KG1 (cell line): ENCODE measurements at places on chromosomes 12 and 14.

DNA sequence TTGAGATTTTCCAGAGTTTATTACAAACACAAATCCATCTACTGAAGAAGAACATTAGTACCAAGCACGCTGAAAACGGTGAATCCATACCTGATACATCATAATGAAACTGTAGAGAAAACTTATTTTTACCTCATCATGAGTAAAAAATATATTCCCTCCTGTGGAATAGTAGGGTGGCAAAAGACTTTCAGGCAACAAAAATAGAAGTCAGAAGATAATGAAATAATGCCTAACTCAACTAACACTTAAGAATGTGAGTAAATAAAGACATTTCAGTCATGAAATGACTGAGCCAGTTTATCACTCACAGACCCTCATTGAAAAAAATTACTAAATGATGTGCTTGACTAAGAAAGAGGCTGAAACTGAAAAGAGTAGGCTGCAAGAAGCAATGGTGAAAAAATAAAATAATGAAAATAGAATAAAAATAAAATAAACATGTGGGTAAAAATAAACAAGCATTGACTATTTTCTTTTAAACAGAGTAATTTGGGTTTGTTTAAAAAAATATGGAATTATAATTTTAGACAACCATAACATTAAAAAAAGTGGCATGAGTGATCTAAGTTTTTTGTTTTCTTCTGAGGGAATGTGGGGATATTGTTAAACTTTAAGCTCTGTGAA is 148.6 kb downstream of the ASCL1 start:
- DNase-seq: no peak

GRCh38 chr12:84161296-84161695 is 751.3 kb downstream of the SLC6A15 start:
- no peak for DNase-seq

GRCh38 chr12:132873724-132874123 is 13.7 kb downstream of the CHFR start:
- no peak for DNase-seq

DNA sequence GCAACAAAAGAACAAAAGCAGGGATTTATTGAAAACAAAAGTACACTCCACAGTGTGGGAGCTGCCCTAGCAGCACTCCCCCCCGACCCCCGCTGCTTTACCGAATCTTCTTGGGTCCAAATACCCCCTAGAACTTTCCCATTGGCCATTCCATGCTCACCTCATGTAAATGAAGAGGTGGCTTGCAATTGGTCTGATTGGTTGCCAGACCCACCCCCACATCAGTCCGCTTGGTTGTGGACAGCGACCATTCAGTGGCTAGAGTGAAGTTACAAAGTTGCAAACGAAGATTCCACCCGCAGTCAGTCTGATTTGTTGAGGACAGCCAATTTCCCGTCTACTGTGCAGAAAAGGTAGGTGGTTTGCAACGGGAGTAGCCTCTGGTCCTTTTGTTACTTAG is 3.9 kb downstream of the STYX start:
- DNase-seq: no peak

DNA sequence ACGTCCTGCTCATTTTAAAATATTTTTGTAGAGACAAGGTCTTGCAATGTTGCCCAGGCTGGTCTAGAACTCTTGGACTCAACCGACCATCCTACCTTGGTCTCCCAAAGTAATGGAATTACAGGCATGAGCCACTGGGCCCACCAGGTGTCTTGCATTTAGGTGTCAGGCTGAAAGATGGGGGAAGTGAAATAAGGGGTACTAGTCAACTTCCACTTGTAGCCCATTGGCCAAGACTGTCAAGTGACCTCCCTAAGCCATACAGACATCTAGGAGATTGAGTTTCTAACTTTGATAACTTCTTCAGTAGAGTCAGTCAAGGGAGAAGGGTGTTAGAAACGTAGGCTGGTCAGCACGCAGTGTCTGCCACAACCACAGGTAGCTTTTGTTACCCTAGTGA is 32.0 kb downstream of the ARF6 start:
- DNase-seq: no peak

DNA sequence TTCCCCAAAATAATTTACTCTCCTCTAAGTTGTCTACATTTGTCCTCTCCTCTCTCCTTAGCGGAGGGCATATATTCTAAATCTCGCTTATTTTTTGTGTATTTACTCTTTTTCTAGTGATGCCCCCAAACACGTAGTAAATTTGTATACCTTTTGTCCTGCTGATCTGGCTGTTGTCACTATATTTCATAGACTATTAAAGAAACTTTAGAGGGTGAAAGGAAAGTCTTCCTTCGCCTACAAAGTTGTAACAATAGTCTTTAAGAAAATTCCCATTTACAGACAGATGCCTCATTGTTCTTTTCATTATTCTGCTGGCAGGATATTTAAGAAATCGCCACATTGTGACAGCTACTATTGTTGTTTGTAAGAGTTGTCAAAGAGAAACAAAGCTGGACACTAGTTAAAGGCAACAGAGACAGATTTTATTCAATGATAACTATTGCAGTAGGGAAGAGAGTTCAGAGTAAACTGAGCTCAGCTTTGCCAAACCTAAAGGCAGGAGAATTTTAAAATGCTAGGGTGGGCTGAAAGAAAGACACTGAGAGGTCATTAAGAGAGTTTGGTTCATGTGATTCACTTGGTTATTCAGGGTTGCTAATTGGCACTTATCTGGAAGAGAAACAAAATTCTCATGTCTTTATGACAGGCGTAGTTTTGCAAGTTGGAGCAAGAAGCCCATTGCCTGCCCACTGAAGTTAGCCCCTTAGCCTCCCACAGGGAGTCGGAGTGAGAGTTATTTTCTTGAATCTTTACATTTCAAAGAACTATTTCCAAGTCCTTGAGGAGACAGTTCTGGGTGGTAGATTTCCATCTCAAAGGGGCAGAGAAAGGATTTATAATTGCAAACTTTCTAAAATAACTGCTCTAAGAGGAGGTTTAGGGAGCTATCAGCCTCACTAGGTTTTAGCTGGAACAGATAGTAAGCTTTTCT is 1272.5 kb upstream of the SEL1L start:
- DNase-seq: no peak

GRCh38 chr12:130026608-130027176 is 122.9 kb upstream of the TMEM132D start:
- no peak for DNase-seq

DNA sequence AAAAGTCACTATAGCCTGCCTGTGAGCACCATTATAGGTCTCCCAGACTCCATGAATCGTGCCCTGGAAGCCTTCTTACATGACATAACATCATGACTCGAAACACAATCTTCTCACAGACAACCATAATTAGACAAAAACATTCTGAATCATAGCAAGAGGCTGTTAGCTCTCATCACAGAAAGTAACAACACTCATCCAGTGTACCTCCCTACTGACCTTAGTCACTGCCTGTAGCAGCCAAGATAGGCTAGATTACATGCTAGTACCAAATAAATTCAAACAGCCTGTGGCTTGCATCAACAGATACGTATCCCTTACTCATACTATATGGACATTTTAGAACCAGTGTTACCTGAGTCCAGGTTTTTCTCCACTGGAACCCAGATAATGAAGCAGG is 663.8 kb upstream of the FOXG1 start:
- DNase-seq: no peak

GRCh38 chr14:55317542-55318306 is 46.5 kb downstream of the FBXO34 start:
- no peak for DNase-seq

- DNase-seq: no peak
These were observed 204.4 kb downstream of the SLC25A21 start for GRCh38 chr14:36967892-36968555.

- DNase-seq: peak; percentile 11
These were observed 541.9 kb upstream of the SEL1L start for GRCh38 chr14:82075566-82075965.

DNA sequence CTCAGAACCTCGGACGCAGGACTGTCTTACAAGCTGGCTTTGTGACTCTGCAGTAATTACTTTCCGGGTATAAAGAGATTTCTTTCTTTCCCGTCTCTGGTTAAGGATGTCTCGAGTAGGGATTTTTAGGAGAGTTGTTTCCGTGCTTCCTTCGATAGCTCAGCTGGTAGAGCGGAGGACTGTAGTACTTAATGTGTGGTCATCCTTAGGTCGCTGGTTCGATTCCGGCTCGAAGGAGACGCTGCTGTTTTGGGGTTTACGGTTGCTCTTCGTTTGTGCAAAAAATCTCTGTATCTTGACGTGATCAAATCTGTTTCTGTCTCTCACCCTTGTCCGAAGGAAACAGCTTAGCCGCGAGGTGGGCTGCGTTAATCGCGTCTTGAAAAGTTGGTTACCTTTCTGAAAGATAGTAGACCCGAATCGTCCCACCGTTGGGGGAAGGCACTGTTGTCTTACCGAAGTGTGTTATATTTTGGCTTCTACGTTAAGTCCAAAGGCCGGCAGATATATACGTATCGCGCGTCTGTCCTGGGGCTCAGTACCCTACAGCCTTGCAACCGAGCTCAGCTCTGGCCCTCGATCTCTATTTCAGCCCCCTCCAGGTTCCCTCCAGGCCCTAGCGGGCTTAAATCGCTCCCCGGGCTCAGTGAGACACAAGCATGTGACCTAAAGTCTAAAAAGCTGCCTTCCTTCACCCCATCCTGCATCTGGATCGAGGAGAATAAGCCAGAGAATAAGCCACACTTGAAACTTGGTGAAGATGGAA is 1.1 kb upstream of the RNASE4 start:
- DNase-seq: peak; percentile 88

GRCh38 chr12:77767756-77768343 is 62.8 kb upstream of the NAV3 start:
- no peak for DNase-seq

DNA sequence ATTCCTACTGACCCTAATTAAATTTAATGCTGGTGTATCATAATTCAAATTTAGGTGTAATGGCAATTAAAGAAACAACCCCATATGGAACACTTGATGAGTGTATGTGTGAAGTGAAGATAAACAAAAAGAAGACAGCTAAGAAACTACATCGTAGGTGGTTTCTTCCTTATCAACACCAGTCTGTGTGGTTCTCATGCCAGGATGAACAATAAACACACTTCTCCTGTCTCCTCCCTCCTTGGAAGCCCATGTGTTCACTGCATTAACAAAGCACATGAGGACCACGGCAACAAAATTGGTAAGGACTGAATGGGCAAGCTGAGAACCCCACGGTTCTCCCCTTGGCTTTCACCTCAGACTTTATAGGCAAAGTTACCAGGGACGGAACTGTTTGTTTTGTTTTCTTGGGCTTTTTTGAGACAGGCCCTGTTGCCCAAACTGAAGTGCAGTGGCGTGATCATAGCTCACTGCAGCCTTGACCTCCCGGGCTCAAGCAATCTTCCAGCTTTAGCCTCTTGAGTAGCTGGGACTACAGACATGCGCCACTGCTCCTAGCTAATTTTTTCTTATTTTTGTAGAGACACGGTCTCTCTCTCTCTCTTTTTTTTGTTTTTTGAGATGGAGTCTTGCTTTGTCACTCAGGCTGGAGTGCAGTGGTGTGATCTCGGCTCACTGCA is 71.0 kb downstream of the TRAFD1 start:
- DNase-seq: no peak

DNA sequence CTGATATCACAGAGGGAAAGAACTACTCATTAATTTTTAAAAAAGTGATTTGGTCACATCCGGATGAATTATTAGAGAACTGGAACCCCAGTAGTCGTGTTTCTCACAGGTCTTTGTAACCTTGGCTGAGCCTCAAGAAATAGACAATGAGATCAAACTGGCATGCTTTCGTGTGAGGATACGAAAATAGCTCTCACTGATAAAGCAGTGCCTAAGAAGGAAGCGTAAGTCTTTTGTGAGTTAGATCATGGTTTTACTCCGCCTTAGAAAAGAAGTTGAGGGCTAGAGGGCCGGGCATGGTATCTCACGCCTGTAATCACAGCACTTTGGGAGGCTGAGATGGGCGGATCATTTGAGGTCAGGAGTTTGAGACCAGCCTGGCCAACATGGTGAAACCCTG is 33.8 kb upstream of the GALNT16 start:
- no peak for DNase-seq

- DNase-seq: no peak
These were observed 151.3 kb upstream of the PRKD1 start for GRCh38 chr14:30078811-30079402.

- no peak for DNase-seq
These were observed 46.3 kb downstream of the STON2 start for GRCh38 chr14:81353691-81354323.

DNA sequence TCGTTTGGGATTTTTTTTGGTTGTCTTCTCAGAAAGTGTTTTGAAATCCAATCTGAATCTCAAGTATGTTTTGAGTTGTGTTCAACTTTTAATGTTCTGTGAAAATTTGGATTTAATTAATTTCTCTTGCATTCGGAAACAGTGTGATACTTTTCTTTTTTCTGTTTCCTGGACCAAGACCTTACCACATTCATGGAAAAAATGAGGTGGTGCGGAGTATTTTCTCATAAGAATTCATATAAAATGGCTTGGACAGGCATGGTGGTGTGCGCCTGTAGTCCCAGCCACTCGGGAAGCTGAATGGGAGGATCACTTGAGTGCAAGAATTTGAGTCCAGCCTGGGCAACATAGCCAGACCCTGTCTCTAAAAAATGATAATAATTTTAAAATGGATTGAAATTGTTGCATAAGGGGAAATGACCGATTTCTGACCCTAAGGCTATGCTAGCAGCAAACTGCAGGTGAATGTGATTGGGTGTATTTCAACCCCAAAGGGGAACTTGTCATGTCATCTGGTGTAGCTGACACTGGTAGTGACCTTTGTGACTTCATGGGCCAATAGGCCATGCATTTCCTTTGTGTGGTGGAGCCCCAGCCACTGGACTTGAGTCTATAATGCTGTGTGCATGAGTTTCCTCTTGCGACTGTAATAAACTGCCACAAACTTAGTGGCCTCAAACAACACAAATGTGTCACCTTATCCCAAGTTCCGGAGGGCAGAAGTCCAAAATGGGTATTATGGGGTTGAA is 123.5 kb upstream of the RFLNA start:
- no peak for DNase-seq

- DNase-seq: no peak
These were observed 40.6 kb downstream of the GNS start for GRCh38 chr12:64718649-64719048.

DNA sequence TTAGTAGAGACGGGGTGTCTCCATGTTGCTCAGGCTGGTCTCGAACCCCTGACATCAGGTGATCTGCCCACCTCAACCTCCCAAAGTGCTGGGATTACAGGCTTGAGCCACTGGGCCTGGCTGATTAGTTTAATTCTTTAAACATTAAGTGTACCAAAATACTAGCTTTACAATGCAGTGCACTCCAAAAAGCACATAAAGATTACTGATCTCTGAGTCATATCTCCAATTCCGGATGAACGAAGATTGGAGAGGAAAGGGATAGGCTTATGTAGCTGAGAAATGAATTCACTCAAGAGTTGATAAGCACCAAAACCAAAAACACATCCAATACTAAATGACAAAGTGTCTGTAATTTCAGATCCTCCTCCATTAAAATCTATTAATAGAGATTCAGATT is 15.1 kb downstream of the NAV3 start:
- no peak for DNase-seq

- DNase-seq: no peak
These were observed 132.8 kb upstream of the RAP1B start for GRCh38 chr12:68477906-68478305.

GRCh38 chr14:50362764-50363713 is 33.6 kb downstream of the CDKL1 start:
- DNase-seq: peak; percentile 30
